Stimulated activated CD8-positive, alpha-beta memory T cell treated with anti-CD3 and anti-CD28 coated beads, Interleukin-7, amount 100 ng/mL, for 1 hour (primary cell): ENCODE measurements at places on chromosomes 6 and 20.

GRCh38 chr6:105437236-105437635, 34.4 kb upstream of the PREP start:
- no peak for DNase-seq

DNA sequence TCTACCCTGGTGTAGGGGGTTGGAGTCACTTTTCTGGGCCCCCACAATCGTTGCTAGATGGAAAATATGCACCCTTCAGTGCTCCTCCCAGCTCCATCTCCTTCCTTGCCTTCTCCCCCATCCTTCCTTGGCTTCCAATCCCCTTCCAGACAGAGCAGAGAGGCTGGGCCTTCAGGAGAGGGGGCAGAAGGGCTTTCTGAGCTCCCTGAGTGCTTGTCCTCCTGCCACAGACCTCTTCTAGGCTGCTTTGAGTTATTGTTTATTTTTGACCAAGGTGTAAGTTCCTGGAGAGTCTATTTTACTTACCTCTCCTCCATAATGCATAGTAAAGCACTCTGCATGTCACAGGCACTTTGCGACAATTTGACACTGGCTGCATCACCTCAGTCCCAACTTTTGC, 96.4 kb upstream of the CNKSR3 start:
- DNase-seq = no peak

DNA sequence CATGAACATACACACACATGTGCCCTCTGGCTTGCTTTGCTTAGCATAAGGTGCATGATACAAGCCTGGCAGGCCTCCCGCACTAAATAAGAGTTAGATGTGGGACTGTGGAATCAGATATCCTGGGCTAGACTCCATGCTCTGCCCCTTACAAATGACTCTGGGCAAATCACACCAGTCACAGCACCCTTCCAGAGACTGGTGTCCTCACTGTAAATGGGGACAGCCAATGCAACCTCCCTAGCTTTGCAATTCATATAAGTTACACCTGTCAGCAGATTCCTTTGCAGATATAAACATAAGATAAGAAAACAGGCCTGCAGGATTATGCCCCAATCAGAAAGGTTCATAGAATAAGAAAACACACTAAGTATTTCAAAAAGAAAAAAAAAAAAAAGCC, 174.1 kb downstream of the PTPRT start:
- DNase-seq = no peak

GRCh38 chr20:36331209-36331608, 25.1 kb downstream of the DLGAP4 start:
- DNase-seq = no peak

DNA sequence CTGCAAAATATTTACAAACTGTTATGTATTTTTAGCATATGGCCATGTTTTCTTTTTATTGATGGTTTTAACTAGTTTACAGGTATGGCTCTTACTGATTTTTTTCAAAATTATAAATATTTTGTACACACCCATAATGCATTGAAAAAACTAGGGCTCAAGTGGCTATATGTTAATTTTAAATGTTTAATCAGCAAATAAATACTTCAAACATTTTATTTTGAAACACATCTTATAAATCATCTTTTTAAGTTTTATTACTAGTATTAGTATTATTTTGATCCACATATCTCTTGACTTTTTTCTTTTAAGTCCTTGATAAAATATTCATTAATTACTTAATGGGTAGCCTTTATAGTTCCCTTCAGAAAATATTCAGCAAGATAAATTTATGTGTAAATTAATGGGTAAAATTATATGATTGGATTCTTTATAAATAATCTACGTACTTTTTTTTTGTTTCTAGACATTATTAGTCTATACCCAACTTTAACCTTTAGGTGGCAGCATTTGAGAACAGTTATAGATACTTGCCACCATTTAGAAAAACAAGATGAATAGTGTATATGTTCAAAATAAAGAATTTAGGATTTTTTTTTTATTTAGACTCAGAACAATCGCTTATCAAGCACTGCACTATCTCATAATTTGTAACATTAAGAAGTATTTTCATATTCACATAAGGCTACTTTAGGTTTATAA, 241.9 kb downstream of the ADGRB3 start:
- no peak for DNase-seq

DNA sequence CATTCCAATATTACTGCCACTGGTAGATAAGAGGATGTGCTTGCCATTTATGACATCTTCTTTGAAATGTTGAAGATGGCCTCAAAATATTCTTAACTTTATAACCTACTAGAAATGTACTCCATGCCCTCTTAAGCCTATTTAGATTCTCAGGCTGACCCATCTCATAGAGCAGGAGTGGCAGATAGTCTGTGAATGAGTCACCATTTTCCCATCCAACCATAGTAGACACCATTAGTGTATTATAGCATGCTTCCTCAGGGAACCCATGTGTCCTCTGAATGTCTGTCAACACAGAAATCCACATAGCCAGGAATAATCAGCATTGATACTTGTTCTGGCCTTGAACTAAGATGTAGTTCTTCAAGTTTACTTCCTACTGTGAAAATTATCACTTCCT, 150.2 kb downstream of the IMPG1 start:
- DNase-seq = no peak

- DNase-seq = no peak
Observed at GRCh38 chr20:38161412-38161774, 3.7 kb downstream of the TGM2 start.

- no peak for DNase-seq
Observed at GRCh38 chr6:34585108-34585507, 29.0 kb upstream of the SPDEF start.

GRCh38 chr20:31872406-31872805, 2.0 kb downstream of the TTLL9 start:
- no peak for DNase-seq

DNA sequence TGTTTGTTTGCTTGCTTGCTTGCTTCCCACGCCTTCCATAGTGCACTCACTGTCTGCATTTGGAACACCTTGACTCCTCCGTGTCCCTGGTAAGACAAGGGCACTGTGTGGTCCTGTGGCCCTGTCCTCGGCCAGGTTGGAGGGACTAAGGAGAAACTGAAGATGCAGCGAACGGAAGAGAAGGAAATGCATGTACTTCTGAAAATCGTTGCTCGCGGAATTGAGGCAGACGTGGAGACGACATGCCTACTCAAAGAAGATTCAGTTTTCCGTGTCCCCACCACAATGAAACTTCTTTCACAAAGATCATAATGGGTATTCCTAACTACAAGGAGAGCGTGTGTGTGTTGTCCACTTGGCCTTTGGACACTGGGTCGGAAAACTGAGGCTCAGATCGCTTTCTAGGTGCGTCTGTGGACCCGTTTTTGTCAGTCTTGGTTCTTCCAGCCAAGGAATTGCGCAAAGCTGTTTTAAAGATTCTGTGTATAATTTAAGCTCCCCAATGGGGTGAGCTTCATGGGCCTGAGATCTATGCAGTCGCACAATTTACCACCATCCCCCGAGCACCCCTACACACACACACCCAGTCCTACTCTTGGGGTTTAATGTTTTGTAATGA, 120.4 kb upstream of the ZNF184 start:
- DNase-seq = no peak

GRCh38 chr6:114389111-114389510, 46.3 kb upstream of the HS3ST5 start:
- no peak for DNase-seq

GRCh38 chr6:129711271-129711631, 1.3 kb upstream of the ARHGAP18 start:
- DNase-seq = no peak

GRCh38 chr6:55869674-55870073, 5.7 kb downstream of the BMP5 start:
- DNase-seq = no peak

DNA sequence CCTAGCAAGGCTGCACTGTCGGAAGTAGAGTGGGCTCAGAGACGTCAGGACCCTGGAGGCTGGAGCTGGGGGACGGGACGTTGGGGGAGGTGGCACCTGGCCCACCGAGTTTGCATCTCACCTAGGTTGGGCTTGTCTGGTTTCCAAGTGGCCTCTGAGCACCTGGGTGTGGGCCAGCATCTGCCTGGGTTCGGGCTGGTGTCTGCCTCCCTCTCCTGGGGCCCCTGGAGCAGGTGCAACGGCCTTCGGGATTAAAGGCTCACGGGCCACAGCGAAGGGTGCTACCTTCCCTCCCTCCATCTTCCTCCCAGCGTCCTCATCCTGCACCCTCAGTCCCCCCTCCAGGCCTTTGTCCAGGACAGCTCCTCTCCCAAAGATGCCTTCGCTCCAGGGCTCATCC, 6.0 kb downstream of the HRH3 start:
- no peak for DNase-seq

DNA sequence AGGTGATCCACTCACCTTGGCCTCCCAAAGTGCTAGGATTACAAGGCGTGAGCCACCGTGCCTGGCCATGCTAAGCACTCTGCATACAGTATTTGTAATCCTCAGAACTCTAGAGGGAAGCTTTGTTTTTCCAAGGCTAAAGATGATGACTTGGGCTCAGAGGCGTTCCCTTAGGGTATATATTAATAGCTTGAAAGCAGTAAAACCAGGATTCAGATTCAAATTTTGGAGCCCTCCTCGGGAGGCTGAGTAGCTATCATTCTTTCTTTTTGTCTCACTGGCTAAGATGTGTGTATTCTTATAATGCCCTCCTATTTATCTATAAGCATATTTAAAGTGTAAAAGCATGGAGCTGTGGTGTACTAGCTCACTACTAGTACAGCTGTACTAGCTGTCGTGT, 68.5 kb downstream of the PRPH2 start:
- DNase-seq = no peak

- peak; percentile 7 for DNase-seq
Observed at GRCh38 chr20:52494244-52494643, 302.7 kb upstream of the ZFP64 start.

DNA sequence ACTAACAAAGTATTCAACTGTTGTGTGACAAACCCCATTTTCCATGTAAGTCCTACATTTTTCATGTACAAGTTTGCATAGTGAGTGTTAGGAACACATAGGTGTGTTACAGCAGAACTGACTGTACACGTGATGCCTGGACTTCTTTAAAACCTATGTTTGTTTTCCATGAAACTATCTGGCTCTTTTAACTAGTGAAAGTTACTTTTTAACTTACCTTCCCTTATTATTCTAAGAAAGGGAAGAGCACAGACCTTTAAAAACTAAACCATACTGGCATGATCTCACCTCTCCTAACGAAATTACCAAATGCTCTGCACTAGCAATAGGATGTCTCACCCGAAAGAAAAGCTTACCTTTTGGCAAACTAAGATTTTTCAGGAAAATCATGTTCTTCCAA, 87.8 kb downstream of the CENPW start:
- DNase-seq = no peak

GRCh38 chr6:145544514-145544913, 190.8 kb downstream of the EPM2A start:
- DNase-seq = no peak

DNA sequence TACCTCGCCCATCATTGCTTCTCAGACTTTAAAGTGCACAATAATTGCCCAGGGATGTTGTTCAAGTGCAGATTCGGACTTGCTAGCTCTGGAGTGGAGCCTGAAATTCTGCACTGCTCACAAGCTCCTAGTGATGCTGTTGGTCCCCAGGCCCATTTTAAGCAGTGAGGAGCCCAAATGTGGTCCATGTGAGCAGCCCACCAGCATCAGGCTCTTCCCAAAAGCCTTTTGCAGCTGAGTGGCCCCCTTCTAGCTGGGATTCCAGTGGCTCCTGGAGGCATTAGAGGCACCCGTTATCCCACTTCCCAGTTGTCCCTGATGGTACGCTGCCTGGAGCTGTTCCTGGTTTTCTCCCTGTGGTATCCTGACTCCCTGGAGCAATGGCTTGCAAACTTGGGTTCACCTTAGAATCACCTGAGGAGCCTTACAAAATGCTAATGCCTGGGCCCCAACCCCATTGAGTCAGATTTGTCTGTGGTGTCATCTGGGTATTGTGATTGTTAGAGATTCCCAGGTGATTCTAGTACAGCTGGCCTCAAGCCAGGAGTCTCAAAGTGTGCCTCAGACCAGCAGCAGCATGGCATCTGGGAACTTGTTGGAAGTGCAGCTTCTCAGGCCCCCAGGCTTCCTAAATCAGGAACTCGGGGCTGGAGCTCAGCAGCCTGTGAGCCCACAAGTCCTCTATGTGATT, 186.9 kb upstream of the SLC24A3 start:
- no peak for DNase-seq

DNA sequence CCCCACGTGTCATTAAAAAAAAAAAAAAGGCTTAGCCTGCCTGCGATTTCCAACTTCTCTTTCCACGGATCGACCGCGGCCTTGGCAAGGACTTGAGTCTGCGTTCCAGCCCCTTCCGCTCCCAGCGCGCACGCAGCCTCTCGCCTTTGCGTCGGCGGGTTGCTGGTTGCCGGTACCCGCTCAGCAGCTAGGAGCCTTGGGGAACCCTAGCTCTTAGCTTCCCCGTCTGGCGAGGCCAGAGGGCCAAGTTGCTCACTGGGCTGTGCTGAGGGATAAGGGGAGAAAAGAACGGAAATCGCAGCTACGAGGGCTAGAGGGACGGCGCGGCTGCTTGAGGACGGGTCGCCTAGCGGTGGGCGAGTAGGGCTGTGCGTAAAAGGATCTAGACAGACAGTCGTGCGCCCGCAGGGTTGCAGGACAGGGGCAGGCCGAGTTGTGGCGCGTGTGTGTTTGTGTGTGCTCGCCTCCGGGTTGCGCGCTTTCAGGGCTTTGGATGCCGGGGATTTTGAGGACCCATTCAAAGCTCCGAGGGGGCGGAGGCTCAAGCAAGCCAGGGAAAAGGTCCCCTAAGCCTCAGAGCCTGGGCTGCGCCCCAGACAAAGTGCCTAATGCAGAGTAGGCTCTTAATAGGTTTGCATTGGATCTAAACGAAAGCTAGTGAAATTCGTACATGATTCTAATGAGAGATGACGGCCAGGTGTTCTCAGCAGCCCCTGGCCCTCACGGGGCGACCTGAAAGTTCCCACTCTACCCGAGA, 40.5 kb upstream of the OSTM1 start:
- no peak for DNase-seq

DNA sequence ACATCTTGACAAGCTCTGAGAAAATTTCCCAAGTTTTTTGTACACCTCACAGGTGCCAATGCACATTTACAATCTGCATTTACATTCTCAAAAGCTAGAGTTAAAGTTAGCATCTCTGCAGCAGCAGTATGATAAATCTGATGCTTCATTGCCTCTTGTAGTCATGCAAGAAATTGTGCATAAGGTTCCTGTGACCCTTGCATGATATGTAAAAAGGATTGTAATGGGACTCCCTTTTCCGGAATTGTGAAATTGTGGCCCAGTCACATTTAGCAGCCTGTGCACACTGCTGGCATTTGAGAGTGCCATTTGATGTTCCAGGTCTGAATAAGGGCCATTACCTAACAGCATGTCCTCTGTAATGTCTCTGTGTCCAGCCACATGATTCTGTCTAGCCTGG, 24.1 kb downstream of the HLA-DRB1 start:
- no peak for DNase-seq

DNA sequence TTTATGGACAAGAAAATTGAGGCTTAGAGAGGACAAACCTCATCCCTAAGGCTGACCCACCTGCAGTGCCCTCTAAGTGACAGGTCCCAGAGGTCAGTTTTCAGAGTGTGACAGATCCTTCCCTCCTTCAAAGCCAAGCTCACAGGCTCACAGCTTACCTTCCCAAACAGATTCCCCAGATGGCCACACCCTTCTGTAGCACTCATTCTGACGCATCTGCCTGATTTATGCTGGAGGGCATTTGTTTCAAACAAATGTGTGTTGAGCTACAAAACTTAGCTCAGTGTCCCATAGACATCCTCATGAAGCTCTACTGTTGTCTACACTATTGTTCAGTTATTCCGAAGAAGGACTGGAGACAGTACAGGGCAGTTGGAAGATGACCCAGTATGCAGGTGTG, 60.6 kb upstream of the RIN2 start:
- no peak for DNase-seq
